ENCODE measurements at places on chromosomes 12 and 14. TPM values are rescaled to one million over a fixed set of nuclear protein-coding genes. Genes with fewer than 3 reads are reported as not detected.

SLC39A5 gene
- not detected for total RNA-seq

- DNase-seq = no peak
Observed at GRCh38 chr14:58216544-58216943, 16.6 kb downstream of the ACTR10 start.

CFAP73 gene
- total RNA-seq = 0.38 TPM

DNA sequence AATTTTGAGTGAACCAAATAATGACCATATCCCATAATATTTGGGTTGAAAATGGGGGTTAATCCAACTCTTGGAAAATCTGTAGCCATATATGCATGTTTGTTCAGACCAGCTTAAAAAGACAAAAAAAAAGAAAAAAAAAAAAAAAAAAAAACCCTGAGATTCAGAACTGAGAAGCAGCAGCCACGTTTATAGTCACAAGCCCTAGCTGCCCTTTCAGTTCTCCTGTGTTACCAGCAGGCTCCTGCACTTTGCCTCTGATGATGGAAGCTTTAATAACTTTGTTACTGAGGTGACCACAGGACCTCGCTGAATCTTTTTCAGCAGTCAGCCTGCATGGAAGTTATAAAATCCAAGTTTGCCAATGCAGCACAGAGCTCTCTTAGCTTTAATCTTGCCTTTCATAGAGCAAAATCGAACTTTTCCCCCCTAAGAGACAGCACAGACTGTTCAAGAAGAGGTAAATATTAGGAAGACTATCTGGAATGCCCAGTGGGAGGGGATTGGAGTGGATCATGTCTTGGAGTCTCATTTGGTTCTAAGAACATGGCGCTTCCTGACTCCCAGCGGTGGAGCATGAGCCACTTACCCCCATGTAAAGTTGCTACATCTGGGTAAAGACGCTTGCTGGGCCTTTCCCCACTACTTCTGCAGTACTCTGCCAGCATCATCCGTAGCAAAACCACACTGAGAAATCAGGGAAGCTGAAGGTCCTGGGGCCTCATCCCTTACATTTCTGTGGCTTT lies 20.6 kb downstream of the GNG2 start:
- DNase-seq = no peak

- no peak for DNase-seq
Observed at GRCh38 chr12:26369588-26369987, 174.2 kb downstream of the SSPN start.

GRCh38 chr12:59904874-59905521 lies 309.2 kb downstream of the SLC16A7 start:
- no peak for DNase-seq

DNA sequence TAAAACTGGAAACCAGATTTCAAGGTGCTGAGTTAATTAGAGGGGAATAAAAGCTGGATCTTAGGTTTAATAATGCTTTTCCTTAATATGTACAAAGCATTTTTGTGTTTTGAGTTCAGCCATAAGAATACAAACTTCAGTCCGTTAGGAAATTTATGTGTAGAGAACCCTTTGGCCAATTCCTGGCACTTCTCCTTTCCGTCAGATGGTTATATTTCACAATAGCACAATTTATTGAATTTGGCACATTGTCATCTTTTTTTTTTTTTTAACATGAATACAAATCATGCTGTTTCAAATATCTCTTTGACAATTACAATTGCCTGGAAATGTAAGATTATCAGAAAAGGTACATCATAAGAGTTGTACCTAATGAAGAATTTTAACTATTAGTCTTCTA lies 56.2 kb upstream of the DDHD1 start:
- no peak for DNase-seq

DNA sequence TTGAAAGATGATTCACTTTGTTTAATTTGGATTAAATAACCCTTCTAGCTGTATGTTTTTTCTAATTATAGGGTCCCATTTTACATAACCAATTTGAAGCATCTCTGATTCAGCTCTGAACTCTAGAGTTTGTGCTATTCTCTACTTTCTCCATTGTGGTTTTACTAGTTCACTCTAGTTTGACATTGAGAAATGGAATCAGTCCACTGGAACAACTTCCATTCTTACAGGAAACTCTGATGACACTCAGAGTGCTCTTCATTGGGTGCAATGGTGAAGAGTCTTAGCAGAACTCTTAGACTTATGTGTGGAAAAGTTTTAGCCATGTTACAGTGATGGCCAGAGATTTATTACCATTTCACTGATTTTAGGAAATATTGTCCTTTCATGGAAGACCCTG lies 140.7 kb downstream of the DYRK2 start:
- DNase-seq = no peak

- DNase-seq = no peak
Observed at GRCh38 chr12:25458047-25458552, 95.0 kb downstream of the LMNTD1 start.

- no peak for DNase-seq
Observed at GRCh38 chr12:81150382-81150781, 72.5 kb downstream of the ACSS3 start.
